ENCODE measurements at places on chromosomes 7 and 10.

- no peak for DNase-seq
Measured at GRCh38 chr7:51060536-51060935, 256.1 kb downstream of the COBL start.

DNA sequence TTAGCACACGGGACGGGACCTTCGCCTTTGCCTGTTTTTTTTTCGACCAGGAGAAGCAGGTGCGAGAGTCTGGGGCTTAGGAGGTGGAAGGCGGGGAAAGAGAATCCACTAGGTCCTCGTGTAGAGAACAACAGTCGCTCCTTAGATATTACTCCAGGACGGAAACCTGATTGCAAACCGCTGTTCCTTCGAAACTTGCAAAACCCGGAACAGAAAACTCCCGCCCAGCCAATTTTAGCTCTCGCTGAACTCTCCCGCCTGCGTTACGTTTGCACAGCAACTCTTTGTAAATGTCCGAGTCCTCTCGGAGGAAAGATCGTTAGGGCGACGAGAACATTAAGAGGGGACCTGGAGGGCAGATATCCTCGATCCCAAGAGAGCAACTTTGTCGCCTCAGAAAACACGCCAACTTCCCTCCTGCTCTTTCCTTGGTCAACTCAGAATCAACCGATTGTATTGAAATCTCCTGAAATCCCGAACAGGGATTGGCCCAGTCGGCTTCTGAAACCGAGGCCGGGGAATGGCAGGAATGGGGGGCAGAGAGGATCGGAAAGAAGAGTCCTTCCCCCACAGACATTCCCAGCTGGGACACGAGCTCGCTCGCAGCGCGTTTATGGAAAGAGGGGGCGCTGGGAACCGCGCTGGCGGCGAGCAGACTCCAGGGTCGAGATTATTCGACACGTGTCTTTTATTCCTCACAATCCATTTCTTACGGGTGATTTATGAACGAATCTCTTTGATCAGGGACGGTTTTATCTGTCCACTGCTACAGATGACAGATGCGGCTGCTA is 9.9 kb downstream of the TWIST1 start:
- DNase-seq = no peak

DNA sequence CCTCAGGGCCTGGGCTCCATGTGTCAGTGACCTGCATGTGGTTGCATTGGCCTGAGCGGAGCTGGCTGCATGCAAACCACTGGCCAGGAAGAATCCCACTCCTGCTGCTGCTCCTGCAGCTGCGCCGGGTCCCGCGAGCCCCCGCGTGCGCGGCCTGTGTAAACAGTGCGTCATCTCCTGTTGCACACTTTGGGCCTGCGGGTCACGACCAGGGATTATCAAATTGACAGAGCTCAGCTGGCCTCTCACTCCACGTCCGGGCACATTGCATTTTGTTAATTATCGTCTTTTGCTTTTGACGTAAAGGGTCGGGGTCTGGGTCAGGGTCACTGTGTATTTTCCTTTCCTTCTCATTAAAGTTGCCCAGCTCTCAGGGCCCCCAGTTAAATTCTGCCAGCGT is 132.6 kb downstream of the RGS10 start:
- peak; percentile 84 for DNase-seq

DNA sequence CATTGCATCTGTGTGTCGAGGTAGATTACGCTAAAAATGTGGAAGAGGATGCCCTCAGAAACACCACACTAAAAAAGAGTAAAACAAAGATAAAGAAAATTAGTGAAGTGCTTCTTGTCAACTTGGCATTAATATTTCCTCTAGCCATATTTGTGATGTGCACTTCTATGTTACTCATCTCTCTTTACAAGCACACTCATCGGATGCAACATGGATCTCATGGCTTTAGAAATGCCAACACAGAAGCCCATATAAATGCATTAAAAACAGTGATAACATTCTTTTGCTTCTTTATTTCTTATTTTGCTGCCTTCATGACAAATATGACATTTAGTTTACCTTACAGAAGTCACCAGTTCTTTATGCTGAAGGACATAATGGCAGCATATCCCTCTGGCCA is 79.0 kb upstream of the SCIN start:
- DNase-seq = no peak

GRCh38 chr10:3776796-3777571 is 8.0 kb downstream of the KLF6 start:
- DNase-seq = no peak

All from right renal cortex interstitium (tissue), 3 donors.